ENCODE measurements at places on chromosomes 6 and 20. TPM values are rescaled to one million over a fixed set of nuclear protein-coding genes. Genes with fewer than 3 reads are reported as not detected.

DNA sequence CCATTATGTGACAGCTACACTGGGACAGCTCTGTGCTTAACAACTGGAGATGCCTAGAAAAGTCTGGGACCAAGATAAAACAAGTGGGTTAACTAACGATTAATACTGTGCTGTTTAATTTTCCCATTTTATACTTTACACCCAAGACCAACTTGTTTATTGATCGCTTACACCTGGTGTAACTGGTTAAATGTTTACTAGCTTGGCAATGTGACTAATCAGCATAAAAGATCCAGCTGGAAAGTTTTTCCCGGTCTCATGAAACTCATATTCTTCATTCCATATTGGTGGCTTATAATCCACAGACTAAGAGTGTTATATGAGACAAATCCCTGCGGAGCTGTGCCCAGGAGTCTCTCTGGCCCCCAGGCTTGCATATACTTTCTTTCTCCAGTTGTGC is 101.7 kb upstream of the GJE1 start:
- no peaks in the 10 kb centered on the region for H3K4me1 ChIP-seq
- DNase-seq, result no peak
- no peak overlapping the region for H3K4me3 ChIP-seq
- no peak overlapping the region for H3K27ac ChIP-seq
- H3K27me3 ChIP-seq, result no peaks in the 10 kb centered on the region

DNA sequence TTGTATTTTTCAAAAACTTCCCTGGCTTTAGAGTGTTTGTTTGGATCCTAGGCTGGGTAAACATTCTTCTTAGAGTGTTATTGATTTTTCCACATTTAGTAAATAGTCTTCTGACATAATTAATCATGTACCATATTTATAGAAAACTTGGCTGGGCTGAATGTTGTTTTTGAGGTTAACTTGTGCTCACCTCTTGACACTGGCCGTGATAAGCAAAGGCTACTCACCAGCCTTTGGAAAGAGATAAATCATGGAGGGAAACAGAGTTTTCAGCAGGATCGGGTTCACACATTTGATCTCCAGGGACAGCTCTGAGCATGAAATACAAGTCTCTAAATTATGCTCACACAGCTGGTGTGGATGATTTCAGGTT is 6.2 kb upstream of the CD93 start:
- peaks cover 2% of the 10 kb centered on the region for H3K4me1 ChIP-seq
- no peaks in the 10 kb centered on the region for H3K36me3 ChIP-seq
- H3K4me3 ChIP-seq, result no peak overlapping the region
- no peak overlapping the region for H3K27ac ChIP-seq

- no peaks in the 10 kb centered on the region for H3K27me3 ChIP-seq
- peak overlapping the region; percentile 66 for H3K4me3 ChIP-seq
- H3K27ac ChIP-seq, result peak overlapping the region; percentile 58
- H3K36me3 ChIP-seq, result no peaks in the 10 kb centered on the region
- peaks cover 37% of the 10 kb centered on the region for H3K4me1 ChIP-seq
- DNase-seq, result no peak
These were observed 81.0 kb downstream of the FYN start for GRCh38 chr6:111792241-111792640.

Gene CLPSL2
- 1.3 TPM for total RNA-seq

Gene NOTCH4
- total RNA-seq, result 1.7 TPM

Gene TTLL9
- 0.21 TPM for total RNA-seq

GRCh38 chr6:31814677-31815024 is 432 bp downstream of the HSPA1L start:
- peak overlapping the region; percentile 94 for H3K4me3 ChIP-seq
- peak overlapping the region; percentile 14 for H3K27ac ChIP-seq
- peak; percentile 67 for DNase-seq
- H3K36me3 ChIP-seq, result no peaks in the 10 kb centered on the region

DNA sequence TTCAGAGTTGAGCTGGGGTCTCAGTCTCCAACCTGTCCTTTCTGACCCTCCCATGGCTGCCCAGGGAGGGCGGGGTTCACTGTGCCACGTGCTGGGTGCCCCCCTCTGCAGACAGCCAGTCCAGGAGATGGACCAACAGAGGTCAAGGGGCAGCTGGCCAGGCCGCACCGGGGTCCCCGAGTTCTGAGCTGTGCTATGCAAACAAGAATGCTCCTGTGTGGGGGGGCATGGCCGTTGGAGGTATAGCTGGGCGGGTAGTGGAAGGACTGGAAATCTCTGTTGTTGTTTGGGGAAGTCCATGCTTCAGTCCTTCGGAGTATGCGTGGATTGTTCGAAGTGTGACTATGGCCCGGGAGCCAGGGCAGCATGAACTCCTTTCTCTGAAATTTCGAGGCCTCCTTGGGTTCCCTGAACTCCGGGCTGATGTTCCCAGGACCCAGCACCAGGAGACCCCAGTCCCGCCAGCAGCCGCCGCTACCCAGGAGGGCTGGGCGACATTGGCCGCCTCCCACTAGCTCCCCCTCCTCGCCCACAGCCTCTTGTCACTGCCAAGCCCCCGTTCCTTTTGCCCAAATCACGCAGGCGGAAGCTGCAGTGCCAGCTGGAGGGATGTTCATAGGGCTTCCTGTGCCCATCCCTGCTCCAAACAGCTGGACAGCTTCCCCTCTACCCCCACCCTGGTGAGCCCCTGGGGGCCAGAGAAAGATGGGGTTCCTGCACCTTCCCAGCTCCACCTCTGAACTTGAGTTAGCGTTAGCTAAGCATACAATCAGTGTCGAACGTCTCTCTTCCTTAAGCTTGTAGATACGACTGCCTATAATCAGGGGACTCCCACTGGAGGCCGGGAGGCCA is 126.6 kb downstream of the TAF4 start:
- no peak for DNase-seq
- H3K36me3 ChIP-seq, result no peaks in the 10 kb centered on the region
- H3K27me3 ChIP-seq, result no peaks in the 10 kb centered on the region
- H3K27ac ChIP-seq, result no peak overlapping the region

DNA sequence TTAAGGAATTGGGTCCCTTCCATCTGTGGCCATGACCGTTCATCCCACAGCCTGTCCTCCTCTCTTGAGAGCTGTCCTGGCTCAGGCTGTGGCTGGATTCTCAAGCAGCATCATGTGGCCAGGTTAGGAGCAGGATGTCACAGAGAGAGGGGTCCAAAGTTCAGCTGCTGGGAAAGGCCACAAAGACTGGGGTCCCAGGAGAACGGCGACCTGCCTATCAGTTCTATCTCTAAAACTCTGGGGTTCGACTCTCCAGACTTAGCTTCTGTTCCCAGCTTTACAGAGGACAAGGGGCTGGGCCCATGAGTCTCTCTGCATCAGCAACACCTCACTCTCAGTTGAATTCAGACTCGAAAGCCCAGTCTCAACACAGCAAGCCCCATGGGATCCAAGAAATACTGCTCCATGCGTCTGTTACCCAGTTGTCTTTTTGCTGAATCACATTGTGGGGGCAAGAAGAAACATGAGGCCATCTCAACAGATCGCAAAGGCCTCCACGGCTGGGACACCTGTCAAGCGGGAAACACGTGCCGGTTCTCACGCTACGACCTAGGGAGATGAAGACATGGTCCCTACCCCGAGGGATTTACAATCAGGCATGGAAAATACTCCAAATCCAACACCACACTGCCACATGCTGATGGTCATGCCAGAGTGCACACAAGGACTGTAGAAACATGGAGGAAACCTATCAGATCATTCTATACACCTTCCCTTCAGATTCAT is 95.4 kb downstream of the SLC22A23 start:
- peaks cover 3% of the 10 kb centered on the region for H3K4me1 ChIP-seq
- H3K27ac ChIP-seq, result no peak overlapping the region
- no peak overlapping the region for H3K4me3 ChIP-seq
- no peaks in the 10 kb centered on the region for H3K36me3 ChIP-seq
- no peaks in the 10 kb centered on the region for H3K27me3 ChIP-seq

Gene STK38
- 15.4 TPM for total RNA-seq

DNA sequence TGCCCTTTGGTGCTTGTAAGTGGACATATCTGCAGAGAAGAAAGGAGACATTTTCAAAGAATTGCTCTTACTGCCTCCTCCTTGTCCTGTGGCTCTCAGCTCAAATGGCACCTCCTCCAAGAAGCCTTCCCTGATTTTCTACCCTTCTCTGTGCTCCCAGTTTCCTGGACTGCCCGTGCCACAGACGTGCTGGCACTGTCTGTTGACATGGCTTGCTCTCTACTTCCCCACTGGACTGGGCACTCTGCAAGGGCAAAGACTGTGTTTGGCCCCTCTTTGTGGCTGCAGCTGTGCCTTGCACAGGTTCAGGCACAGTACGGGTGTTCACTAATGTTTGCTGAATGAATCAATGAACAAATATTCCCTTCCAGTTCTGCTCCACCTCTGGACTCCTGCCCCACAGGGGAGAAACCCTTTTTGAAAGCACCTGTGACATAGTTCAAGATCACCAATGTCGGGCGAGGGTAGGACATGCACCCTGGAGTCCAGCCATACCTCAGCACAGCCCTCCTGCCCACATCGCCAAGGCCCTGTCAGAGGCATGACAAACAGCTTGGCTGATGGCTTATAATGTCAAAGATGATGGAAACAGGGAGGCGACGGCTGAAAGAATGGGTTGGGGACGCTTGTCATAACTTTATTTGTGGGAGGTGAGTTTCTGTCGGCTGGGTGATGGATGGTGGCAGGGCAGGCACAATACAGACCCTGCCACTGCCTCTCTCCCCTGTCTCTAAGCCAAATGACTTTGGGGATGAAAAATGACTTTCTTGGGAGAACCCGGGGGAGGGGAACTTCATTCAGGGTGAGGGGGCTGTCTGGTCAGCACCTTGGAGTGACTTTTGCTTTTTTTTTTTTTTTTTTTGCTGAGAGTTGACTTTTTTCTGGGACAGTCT is 15.6 kb upstream of the CTNNBL1 start:
- H3K4me1 ChIP-seq, result no peaks in the 10 kb centered on the region
- H3K27me3 ChIP-seq, result no peaks in the 10 kb centered on the region
- no peak overlapping the region for H3K27ac ChIP-seq
- no peak overlapping the region for H3K4me3 ChIP-seq
- H3K36me3 ChIP-seq, result no peaks in the 10 kb centered on the region
- DNase-seq, result no peak

Gene SPO11
- not detected for total RNA-seq

Gene SPACA1
- not detected for total RNA-seq

Data from GM12878 (cell line).